GM12865 (cell line): ENCODE measurements at places on chromosomes 6 and 20.

- no peak for DNase-seq
Observed at GRCh38 chr20:34578521-34578920, 20.0 kb downstream of the MAP1LC3A start.

DNA sequence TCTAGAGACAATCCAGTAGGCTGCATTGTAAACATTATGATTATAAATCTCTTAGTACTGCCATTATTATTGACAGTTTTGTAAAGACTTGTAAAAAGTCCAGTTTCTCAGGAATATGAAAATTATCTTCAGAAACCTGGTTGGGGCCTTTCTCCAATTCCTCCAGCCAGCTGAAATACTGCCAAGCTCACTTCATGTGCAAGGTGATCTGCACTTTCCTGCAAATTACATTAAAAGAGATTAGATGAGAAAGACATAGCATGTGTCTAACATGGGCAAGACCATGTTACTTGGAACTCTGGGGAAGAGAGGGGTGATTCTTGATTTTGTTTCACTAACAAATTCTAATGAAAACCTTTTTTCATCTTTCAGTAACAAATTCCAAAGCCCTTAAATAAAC, 24.0 kb downstream of the PGM3 start:
- no peak for DNase-seq

- no peak for DNase-seq
Observed at GRCh38 chr6:40348591-40348990, 238.6 kb downstream of the LRFN2 start.

- DNase-seq, result peak; percentile 87
Observed at GRCh38 chr6:16759646-16760515, 1.4 kb downstream of the ATXN1 start.

- no peak for DNase-seq
Observed at GRCh38 chr20:58536289-58536688, 21.1 kb upstream of the APCDD1L start.

DNA sequence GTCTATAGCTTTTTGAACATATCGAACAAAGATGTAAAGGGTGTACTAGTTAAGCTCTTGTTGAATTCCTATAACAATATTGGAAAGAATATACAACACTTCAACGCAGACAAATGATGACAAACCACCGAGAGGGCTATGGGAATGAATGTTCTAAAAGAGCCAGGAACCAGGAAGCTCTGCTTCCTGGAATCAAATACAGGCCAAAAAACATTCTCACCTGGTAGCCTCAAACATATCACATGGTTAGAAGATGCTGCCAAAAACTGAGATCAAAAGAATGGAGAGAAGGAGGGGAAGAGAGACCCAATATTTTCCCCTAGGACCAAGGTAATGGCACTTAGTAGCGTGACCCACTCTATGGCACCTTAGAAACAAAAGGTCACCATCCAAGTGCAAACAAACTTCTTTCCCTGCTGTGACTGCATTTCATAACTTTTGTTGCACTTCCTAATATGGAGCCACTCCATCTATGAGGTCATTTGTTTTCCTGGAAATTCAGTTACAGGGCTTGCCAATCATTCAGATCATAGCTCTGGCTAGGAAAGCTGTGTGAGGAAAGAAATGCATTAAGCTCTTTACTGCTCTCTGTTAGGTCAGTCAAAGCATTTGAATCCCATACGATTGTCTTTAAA, 199.2 kb upstream of the NT5E start:
- DNase-seq, result no peak

DNA sequence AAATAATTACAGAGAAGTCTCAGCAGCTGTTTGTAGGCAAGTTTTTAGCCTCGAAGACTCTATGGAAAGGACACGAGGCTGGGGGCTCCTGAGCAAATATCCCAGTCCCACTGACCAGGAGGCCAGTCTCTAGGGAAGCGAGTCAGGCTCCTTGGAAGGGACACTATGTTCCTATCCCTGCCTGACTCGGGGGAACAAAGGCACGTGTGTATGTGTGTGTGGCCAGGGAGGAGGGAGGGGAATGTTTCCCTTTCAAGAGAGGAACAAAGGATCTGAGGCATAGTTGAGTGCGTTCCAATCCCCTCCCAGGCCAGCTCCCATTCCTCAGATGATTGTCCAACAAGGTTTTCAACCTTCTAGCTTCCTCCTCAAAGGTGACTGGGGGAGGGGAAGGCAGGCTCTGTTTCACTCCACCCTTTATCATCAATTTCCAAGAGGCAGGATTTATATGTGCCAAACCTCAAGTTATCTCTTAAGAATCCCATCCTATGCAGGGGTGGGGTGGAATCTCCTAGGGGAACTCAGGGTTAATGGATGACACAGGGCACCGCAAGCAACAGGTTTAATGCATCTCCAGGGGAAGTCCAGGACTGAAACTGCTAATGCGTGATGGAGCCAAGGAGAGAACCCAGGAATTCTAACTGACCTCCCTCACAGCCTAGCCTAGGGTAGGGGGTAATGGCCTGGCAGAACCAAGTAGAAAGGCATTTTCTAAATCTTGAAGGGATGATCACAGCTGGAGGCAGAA, 9.9 kb downstream of the BCL2L1 start:
- no peak for DNase-seq

- peak; percentile 91 for DNase-seq
Observed at GRCh38 chr6:331622-332521, 39.6 kb downstream of the DUSP22 start.
